ENCODE measurements at places on chromosomes 11 and 22. TPM values are rescaled to one million over a fixed set of nuclear protein-coding genes. Genes with fewer than 3 reads are reported as not detected.

ST14 gene
- under 0.01 TPM for total RNA-seq

TOB2 gene
- total RNA-seq, result 10.1 TPM

HORMAD2 gene
- total RNA-seq, result not detected

MEI1 gene
- total RNA-seq, result 0.12 TPM

CHID1 gene
- total RNA-seq, result 44.0 TPM

CCDC73 gene
- total RNA-seq, result not detected

CD6 gene
- not detected for total RNA-seq

SYCE3 gene
- not detected for total RNA-seq

TRIM34 gene
- 11.8 TPM for total RNA-seq

RCOR2 gene
- 0.70 TPM for total RNA-seq

OR4C45 gene
- total RNA-seq, result not detected

SMDT1 gene
- 7.8 TPM for total RNA-seq

CCDC117 gene
- total RNA-seq, result 10.7 TPM

KCNJ11 gene
- total RNA-seq, result not detected

MS4A6E gene
- total RNA-seq, result not detected

Measured in smooth muscle cell of the coronary artery (primary cell).